ENCODE measurements at places on chromosomes 1 and 21.

DNA sequence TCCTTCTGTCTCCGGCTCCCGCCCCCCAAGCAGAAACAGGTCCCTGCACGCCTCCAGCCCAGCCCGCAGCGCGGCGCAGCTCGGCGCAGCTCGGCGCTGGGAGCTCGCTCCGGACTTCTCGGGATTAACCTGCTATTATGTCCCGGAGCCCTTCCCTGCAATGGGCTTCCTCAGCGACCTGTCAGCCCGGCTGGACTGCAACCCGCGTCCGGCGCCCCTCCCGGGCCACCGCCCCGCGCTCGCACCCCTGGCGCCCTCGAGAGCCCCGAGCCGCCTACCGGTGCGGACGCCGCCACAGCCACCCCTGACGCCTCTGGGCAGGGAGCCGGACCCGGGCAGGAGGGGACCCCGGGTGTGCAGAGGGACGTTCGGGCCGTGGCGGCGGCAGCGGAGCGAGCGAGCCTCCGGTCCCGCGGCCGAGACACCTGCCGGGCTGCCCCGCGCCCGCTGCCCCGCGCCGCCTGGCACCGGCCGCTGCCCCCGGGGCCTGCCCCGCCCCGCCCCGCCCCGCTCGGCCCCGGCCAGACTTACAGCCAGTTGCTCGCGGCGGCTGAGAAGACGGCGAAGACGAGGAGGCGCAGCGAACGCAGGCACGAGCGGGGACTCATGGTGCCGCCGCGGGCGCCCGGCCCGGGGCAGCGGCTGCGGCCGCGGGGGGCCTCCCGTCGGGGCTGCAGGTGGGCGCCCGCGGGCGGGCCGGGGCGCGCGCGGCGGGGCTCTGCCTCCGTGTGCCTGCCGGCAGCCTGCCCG is 407 bp downstream of the WNT4 start:
- DNase-seq, result peak; percentile 76

GRCh38 chr1:67948151-67949080 is 102.0 kb downstream of the DIRAS3 start:
- no peak for DNase-seq

DNA sequence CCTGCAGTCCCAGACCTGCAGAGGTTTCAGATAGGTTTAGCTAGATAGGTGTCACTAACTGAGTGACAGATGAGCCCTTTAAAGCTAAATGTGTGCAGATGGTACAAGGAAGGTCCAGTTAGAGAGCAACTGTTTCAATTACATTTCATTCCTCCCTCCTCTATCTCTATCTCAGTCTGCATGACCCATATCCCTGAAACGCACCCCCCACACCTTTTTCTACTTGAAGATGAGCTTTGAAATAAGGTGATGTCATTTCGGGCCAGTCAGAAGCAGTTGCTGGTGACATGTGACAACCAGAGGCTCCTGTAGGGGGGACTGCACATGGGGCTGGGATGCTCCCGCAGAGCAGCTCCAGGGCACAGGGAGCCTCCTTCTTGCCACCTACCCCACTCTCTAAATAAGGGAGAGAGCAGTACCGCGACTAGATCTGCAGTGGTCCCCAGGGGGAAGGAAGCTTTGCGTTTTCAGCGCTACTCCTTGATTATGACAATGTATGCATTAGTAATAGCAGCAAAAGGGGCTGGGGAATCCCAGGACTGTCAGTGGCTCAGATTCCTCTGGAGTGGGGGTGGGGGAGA is 4.3 kb downstream of the ATP8B2 start:
- no peak for DNase-seq

DNA sequence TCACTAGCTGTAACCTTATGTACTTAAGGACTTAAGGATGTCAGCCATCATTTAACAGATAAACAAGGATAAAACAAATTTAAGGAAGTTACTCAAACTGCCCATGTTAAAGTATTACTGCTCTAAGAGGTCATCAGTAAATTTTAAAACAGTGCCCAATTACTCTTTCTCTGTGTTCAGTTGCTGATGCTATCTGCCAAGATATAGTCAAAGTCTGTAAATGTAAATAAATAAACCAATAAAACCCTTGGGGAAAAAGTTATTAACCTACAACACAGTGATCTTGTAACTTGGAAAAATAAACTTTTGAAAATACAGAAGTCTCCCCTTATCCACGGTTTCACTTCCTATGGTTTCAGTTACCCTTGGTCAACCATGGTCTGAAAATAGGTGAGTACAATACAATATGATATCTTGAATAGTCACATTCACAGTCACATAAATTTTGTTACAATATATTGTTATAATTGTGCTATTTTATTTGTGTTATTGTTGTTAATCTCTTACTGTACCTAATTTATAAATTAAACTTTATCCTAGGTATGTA is 501.8 kb downstream of the LMO4 start:
- no peak for DNase-seq

DNA sequence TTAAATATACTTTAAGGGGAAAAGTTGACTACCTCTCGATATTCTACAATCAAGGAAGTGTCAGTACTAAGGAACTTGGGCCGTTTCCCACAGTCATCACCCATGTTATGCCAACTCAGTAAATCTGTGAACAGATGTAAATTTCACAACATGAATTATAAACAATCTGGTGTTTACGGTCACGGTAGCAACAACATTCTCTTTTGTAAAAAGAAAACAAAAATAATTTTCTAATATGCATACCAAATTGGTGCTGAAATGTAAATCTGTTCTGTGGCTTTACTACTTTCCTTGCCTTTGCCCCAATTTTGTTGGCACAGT is 1.2 kb downstream of the SH3GLB1 start:
- no peak for DNase-seq

DNA sequence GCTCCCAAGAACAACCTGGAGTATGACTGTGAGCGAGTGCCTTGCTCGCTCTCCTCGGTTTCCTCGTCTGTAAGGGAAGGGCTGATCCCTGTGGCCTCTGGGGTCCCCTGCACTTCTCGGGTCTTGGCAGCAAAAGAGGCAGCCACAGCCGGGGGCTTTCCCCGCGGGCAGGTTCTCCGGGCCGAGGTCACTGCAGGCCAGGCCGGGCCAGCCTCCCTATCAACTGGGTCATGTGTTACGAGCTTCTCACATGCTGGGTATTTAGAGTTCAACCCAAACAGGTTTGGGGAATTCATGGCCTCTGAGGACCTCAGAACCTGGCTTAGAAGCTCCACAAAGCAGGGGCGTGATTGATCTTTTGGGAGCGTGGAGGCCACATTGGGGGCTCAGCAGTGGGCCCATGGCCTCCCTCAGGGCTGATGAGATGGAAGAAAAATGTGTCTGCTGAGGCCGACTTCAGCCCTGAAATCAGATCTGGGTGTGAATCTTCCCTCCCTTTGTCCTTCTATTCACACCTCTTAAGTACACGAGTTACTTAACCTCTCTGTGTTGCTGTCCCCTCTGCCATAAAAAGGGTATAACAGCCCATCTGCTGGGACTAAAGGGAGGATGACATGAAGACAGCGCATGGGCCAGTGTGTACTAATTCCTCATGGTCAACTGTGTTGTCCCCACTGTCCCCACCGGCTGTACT is 103.7 kb downstream of the PRDM2 start:
- no peak for DNase-seq

- no peak for DNase-seq
These were observed 359.0 kb upstream of the PTBP2 start for GRCh38 chr1:96362623-96363022.

GRCh38 chr21:34864370-34865149 is 184.5 kb downstream of the RUNX1 start:
- no peak for DNase-seq

GRCh38 chr1:245086389-245086969 is 68.3 kb upstream of the KIF26B start:
- no peak for DNase-seq

DNA sequence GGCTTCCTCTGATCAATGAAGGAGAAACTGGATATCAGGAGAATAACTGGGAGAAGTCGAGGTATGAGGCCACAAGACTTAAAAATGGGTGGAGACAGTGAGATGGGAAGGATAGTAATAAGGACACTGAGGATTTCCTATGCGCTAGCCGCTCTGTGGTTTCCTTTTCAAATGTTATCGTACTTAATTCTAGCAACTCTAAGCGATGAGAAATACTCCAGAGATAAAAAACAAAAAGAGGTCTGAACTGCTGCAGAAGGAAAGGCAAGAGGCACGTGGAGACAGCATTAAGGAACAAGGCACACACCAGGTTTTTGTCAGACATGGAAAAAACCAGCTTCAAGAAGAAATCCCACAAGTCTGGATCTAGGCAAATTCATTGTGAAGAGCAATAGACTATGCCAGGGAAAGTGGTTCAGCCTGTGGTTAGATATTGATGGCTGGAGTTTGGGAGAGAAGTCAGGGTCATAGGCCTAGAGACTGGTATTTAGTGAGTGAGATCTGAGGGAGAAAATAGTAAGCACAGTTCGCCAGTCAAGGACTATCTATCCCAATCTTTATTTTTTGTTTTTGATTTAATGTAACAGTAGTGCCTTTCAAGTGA is 5.3 kb downstream of the CLCA2 start:
- DNase-seq, result no peak

- DNase-seq, result peak; percentile 36
These were observed 1013.8 kb downstream of the PLA2G4A start for GRCh38 chr1:187842406-187843165.

DNA sequence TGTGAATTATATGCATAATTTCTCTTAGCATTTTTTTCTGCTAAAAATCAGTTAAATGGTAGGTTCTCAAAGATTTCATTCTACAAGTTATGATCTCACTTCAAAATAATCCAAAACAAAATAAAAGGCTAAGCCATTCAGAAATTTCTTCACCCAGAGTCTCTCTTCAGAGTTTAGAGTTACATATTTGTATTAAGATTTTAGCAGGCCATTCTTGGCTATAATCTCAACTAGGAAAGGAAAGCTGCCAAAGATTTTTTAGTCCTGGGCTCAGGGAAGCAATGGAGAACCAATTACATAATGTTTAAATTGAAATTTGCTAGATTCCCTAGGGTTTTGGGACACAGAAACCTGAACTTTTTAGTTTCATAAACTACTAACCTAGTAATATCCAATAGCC is 245.0 kb downstream of the USH2A start:
- no peak for DNase-seq

Measured in D341Med (cell line).